ENCODE measurements at places on chromosomes 6 and 20. TPM values are rescaled to one million over a fixed set of nuclear protein-coding genes. Genes with fewer than 3 reads are reported as not detected.

DNA sequence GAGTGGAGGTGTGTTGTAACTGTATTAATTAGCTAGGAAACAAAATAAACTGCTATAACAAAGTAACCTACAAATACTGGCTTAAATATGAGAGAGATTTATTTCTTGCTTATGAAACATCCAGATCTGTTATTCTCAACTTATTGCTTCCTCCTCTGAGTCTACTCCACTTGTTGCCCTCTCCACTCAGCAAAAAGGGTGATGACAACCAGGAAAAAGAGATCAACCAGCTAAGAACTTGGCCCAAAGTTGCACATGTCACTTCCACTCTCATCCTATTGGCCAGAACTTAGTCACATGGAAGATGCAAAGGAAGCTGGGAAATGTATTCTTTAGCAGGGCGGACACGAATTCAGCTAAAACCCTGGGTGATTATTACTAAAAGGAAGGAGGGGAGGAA is 5.2 kb upstream of the TP53RK start:
- DNase-seq: no peak

- no peak for DNase-seq
Measured at GRCh38 chr6:27617700-27618689, 145.1 kb upstream of the ZNF184 start.

GRCh38 chr6:15623276-15624116 is 39.3 kb downstream of the DTNBP1 start:
- DNase-seq: no peak

The BTNL2 gene
- total RNA-seq: not detected

DNA sequence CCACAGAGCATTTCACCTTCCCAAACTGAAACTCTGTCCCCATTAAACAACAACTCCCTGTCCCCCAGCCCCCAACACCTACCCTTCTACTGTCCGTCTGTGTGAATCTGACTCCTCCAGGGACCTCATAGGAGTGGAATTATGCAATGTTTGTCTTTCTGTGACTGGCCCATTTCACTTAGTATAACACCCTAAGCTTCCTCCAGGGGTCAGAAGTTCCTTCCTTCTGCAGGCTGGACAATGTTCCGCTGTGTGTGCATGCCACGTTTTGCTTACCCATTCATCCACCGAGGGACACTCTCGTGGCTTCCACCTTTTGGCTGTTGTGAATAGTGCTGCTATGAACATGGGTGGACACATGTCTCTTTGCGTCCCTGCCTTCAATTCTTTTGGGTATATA is 37.6 kb upstream of the MPC1 start:
- DNase-seq: no peak

GRCh38 chr6:166032366-166033200 is 135.1 kb downstream of the TBXT start:
- DNase-seq: no peak

The MYH7B gene
- 0.70 TPM for total RNA-seq

The PRPH2 gene
- not detected for total RNA-seq

- no peak for DNase-seq
Measured at GRCh38 chr6:109348226-109348625, 34.0 kb downstream of the CD164 start.

DNA sequence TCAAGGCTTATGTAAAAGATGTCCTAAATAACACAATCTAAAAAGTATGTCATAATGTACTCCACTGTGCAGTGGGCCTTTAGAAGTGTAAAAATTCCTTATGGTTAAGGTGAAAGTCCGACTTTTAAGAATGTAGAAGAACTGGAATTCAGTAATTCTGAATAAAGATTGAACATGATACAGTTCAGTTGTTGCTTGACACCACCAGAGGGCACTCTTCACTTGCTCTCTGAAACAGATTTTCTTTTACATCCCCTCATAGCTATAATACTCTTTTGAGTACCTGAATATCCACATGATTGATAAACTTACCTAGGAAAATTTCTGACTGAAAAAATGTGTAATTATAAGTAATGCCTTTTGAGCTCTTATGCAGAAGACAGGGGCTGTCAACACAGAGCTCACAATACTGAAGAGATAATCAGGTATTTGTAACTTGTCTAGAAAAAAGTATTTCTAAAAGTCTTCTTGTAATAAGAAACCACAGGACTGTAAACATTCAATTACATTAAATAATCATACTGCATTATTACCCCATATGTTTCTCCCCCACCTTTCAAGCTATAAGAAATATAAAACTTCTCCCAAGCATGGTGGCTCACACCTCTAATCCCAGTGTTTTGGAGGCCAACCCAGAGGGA is 92.1 kb downstream of the POPDC3 start:
- no peak for DNase-seq

The TFEB gene
- 17.6 TPM for total RNA-seq

DNA sequence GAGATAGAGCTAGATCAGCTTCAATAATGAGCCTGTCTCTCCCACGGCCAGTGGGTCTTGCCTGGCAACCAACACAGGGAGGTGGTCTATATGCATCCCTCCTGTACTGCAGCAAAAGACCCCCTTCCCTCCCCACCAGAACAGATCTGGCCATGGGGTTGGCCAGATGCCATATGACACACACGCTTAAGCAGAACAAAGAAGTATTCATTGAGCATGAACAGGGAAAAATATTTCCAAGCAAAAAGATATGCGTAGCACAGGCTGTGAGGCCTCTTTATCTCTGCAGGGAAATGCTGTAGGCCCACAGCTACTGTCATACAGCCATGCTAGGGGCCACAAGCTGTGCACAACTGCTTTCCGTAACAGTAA is 73.4 kb upstream of the NRSN1 start:
- no peak for DNase-seq

DNA sequence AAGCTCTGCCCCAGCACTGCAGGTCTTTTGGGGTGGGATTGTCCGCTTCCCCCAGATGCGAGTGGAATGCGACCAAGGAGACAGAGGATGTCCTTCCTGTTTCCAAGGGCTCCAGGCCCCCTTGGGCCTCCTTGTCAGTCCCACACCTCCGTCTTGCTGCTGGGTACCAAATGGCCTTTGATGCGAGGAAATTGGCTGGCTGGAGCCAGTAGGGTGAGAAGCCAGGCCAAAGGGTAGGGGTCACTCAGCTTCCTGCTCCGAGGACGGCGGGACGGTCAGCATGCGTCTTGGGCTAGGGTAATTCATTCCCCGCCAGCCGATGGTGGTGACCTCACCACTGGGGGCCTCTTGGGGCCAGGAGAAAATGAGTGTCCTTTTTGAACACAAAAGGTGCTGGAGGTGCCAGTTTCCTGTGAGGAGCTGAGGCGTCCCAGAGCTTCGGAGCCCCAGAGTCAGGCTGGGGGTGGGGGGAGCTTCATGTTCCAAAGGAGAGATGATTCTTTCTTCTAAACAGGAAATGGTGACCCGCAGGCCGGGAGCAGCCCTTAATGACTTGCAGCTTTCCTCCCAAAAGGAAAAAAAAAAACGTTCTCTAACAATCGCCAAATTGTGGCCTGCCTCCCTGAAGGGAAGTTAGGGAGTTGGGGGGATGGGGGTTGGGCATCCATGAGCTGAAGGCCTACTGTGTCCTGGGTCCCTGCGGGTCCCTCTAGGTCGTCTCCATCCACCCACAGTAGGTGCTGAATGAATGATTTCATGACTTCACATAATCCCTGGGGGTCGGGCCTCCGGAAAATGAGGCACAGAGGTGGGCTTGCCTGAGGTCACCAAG is 6.7 kb downstream of the SNAI1 start:
- DNase-seq: no peak

DNA sequence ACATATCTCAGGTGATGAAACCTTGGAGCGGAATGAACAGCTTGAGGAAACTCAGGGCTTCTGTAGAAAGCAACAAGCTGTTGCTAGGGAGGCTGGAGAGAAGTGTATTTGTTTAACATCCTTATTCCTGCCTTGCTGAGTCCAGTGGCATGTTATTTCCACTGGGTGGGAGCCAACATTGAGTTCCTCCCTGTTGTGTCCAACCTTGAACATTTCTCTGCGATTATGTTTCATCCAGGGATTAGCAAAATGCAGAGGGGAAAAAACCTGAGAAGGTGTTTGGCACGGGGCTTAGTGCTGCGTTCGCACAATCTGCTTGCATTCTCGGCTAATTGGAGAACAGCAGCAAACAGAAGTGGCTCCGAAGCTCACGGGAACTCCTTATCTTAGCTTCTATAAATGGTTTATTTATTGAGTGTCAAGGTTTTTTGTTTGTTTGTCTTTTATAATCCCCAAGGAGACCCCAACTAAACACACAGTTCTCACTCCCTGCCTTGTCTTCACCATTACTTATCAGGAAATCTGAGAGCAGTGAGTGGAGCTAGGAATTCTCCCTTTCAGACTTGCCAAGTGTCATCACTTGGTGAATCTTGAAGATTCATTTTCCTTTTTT is 412.8 kb downstream of the CDC5L start:
- DNase-seq: no peak

DNA sequence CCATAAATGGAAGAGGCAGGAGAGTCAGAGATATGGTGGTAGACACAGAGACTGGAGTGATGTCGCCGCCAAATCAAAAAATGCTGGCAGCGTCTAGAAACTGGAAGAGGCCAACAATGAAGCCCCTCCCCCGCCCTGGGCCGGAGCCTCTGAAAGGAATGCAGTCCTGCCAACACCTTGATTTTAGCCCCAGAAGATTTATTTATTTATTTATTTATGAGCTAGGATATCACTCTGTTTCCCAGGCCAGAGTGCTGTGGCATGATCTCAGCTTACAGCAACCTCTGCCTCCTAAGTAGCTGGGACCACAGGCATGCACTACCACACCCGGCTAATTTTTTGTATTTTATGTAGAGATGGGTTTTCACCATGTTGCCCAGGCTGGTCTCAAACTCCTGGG is 82.6 kb upstream of the CCDC167 start:
- DNase-seq: no peak

The SLC13A3 gene
- 0.10 TPM for total RNA-seq
